ENCODE measurements at places on chromosomes 1 and 21.
A peak's percentile ranks its signal among the peaks of the same experiment; 100 is the strongest.

- no peak for DNase-seq
Measured at GRCh38 chr1:192087334-192087733, 70.9 kb upstream of the RGS18 start.

DNA sequence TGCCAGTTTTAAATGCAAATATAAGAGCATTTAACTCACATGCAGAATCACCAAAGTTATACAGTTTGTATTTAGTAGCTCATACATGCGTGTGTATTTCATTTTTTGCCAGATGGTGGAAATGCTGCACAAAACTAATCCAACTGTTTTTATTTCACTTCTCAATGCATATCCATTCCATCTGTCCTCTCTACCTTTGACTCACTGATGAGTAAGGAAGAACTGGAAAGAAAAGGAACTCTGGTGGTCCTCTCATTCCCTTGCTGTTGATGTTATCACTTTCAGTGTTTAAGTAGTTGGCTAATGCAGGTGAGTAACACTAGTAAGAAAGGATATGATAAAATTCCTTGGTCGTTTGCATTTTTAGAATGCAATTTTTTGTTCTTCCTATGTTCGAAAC, 5.7 kb upstream of the SLC1A7 start:
- DNase-seq = no peak

- no peak for DNase-seq
Measured at GRCh38 chr1:48876330-48876785, 99.7 kb upstream of the BEND5 start.

DNA sequence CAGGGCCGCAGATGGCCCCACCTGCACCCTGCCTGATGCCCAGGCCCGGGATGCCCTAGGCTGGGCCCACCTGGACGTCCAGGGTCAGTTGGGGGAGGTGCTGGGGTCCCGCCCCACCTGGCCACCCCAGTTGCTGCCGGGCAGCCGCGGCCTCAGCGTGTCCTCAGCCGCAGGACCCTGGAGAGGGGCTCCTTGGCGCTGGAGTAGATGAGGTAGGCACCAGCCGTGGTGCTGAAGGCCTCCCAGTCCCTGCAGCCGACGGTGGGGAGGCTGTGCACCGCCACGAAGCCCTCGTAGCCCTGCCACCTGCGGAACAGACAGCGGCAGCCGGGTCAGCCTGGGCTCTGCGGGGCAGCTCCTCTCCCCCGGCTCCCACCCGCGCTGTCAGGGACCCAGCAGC, 40.4 kb downstream of the KRTAP10-1 start:
- no peak for DNase-seq

GRCh38 chr1:43348809-43349593, 9.8 kb upstream of the CDC20 start:
- DNase-seq = peak; percentile 31

DNA sequence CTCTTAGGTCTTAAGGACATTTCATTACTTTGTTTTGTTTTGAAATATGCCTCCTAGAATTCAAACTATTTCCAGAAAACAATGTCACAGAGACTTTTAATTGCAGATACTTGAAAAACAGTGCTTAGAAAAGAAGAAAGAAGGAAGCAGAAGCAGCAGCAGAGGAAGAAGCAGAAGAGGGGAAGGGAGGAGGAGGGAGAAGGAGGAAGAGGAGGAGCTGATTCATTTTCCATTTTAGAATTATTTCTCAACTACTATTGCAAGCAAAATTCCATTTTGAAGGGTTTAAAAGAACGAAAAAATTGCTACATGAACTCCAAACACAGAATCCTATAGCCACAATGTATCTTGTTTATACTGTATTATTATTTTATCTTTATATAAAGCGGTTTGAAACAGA, 13.9 kb downstream of the RC3H1 start:
- DNase-seq = no peak

DNA sequence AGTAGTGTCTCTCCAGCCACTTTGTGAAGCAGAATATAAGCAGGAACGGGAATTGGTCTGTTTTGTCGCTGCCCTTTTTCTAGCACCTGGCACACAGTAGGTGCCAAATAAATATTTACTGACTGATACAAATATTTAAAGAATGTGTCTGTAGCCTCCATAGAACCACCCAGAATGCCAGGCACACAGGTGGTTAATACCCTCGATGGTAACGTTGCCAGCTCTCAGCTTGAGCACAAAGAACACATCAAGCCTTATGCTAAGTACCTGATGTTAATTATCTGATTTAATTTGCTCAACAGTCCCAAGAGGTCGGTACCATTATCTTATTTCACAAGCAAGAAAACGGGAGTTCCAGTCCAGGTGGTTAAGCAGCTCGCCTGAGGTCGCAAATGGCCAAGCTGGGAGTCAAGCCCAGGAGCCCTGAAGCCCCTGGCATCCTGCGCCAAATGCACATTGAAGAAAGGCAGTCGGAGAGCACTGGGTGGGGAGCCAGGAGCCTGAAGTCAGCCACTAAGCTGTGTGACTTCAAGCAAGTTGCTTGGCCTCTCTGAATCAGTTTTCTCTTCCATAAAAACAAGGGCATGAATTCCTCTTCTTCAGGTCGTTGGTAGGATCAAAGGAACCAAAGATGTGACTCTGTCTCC, 26.4 kb downstream of the HSPG2 start:
- no peak for DNase-seq

- no peak for DNase-seq
Measured at GRCh38 chr1:207336559-207337467, 15.3 kb downstream of the CD55 start.

DNA sequence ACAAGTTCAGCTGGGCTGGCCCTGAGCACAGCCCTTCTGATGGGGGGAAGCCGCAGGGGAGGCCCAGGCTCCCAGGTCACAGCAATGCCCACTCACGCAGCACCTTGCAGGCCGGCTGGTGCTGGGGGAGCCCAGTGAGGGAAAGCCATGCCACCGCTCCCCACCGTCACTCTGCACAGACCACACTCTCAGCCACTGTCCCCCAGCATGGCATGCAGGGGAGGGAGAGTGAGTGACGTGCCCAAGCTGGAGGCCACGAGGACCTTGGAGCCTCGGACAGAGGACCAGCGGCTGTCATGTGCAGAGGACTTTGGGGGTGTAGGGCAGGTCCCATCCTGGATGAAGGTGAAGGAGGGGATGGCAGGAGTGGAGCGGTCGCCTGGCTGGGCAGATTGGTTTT, 25.1 kb downstream of the SLC45A1 start:
- no peak for DNase-seq

All from stimulated activated CD4-positive, alpha-beta T cell treated with anti-CD3 and anti-CD28 coated beads, Interleukin-15, amount 100 ng/mL, for 1 hour (primary cell).